ENCODE measurements at places on chromosomes 7 and 10.

- no peak for DNase-seq
These were observed 47.5 kb downstream of the CTBP2 start for GRCh38 chr10:125112697-125113494.

- no peak for DNase-seq
These were observed at the start of gene HOXA2 for GRCh38 chr7:27102581-27103442. TSS of gene HOXA2 (minus strand) at chr7:27102683. CDS start at chr7:27102500, 183 bp downstream.

DNA sequence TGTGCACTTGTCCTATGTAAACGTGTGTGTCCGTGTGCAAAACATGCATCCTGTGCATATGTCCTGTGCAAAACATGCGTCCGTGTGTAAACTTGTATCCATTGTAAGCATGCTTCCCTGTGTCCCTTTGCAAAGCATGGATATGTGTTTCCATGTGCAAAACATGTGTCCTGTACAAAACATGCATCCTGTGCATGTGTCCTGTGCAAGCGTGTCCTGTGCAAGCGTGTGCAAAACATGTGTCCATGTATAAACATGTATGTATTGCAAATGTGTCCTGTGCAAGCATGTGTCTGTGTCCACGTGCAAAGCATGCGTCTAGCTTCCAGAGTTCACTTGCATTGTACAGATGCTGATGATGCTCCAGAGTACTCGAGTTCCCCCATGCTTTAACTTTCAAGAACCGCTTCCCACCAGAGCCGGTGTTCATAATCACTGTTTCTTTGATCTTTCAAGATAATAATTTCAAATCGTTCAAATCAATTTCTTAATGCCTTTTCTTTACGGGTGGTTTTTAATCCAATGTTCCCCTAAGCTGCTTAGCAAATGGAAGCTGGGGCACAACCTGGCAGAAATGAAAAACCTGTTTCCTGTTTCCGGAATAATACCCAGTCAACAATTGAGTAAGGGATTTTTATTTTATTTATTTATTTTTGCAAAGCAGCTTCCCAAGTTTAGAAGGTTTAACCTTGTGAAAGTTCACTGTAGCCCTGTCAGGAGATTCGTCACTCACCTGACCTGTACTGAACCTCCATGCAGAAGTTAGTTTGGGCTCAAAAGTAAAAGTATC is 641 bp upstream of the ASB13 start:
- no peak for DNase-seq

DNA sequence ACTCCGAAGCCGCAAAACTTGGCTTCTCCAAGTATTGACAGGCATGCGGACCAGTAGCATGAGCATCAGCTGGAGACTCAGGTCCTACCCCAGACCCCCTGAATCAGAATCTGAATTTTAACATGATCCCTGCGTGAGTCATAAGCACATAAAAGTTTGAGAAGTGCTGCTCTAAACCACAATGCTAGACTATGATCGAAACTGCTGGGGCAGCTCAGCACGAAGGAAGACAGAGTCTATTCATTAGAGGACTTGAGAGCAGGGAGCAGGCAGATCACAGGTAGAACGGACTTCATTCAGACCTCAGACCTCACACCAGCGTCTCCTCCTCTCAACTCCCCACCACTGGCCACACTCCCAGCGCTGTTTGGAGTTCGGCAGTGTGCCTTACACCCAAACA is 16.9 kb downstream of the CAMK2G start:
- DNase-seq: peak; percentile 88

- DNase-seq: no peak
These were observed 49.9 kb upstream of the STEAP1B start for GRCh38 chr7:22549667-22550513.

DNA sequence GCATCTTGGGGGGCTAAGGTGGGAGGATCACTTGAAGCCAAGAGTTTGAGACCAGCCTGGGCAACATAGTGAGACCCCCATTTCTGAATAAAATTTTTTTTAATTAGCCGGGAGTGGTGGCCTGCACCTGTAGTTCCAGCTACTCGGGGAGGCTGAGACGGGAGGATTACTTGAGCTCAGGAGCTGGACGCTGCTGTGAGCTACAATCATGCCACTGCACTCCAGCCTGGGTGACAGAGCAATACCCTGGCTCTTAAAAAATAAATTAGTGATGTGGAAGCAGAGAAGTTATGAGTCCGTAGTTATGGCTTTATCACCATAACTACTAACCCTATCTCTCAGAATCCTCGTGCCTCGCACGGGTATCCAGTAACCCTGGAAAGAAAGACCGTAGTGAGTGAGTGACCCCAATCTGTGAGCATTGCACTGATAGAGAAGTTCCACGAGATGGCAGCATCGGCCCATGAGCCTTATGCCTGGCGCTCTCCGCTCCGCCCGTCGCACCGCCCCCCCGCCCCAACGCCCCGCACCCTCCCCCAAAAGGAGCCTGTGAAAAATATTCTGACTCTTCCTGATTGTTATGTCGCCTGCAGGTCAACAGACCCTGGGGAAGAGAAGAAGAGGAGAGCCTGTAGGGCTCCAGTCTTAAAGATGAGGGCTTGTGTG is 4.9 kb upstream of the SLC29A3 start:
- peak; percentile 81 for DNase-seq

DNA sequence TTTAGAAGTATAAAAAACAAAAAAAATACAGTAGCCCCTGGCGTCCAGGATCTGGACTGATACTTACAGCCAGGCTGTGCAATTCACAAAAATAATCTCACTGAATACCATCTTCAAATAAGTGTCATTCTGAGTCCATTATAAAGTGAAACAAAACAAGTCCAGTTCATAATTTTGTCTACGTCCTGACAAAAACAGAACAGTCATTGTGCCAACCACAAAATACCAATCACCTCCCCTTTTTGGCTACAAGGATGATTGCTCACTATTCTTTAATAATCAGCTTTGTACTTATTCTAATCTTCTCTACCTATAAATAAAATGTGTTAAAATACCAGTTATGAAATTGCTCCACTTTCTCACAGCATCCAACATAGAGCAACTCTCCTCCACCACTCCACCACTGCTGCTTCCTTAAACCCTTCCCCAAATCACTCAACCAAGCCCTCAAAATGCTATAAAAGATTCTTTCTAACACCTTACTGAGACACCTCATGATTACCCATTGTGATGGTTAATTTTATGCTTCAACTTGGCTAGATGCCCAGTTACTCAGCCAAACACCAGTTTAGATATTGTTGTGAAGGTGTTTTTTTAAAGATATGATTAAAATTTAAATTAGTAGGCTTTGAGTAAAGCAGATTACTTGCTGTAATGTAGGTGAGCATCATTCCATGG is 479.8 kb upstream of the SEMA3A start:
- DNase-seq: no peak

DNA sequence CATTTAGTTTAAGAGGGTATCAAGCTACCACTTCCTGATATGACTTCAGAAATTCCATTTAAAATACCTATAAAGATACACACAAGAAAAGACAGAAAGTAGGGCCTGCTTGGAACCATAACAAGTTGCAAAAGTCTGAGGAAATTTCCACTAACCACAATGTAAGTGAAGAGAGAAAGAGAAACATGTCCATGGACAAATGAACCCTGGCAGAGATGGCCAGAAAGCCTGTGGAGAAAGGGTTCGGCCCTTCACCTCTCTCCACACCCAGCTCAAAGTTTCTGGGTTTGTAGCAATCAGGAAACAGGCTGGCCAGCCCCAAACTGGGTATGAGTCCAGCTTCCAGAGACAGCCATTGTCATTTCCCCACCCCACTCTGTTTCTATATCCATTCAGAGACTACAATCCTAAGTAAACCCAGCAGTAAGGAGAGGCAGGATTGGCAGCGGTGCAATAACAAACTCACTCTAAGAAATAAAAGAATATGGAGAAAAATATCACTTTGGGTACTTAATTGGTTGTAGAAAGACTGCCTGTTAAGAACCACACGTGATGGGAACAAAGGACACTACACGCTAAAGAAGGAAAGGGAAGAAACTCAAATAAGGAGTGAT is 71.1 kb downstream of the STK17A start:
- DNase-seq: no peak

GRCh38 chr7:46713868-46714596 is 793.0 kb upstream of the IGFBP3 start:
- no peak for DNase-seq

GRCh38 chr10:112126901-112127300 is 56.7 kb downstream of the GPAM start:
- no peak for DNase-seq

DNA sequence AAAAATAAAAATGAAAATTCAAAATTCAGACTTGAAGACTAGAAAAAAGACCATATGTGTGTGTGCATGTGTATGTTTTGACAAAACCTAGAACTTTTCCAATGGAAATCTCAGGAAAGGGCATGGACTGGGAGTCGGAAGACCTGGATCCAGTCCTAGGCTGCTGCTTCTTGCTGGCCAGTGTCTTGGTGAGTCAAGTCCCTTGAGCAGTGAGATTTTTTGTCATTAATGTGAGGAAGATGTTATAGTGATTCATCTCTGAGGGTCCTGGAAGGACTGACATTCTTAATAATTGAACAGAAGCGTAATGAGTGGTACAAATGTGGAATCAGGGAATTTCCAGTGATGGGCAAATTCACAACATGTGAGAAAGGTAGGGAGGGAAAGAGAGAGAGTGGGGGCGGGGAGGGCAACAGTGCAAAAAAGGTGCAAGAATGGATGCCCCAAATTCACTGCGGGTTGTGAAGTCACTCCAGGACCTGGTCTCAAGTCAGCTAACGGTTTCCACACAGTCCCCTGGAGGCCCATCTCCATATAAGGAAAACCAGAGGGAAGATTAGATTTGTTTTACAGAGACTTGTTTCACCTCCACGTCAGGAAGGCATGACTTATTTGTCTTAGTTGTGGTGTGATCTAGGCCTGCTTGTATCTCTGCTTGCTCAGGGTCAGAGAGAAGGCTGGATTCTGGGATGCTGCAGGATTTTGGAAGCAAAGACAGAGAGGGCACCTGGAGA is 201.7 kb downstream of the BUB3 start:
- DNase-seq: no peak

- no peak for DNase-seq
These were observed 5.7 kb upstream of the PPP2R2D start for GRCh38 chr10:131895116-131895515.

- DNase-seq: peak; percentile 11
These were observed 223.0 kb downstream of the AHR start for GRCh38 chr7:17521437-17521836.

GRCh38 chr10:128751851-128752250 is 625.6 kb upstream of the MKI67 start:
- no peak for DNase-seq

DNA sequence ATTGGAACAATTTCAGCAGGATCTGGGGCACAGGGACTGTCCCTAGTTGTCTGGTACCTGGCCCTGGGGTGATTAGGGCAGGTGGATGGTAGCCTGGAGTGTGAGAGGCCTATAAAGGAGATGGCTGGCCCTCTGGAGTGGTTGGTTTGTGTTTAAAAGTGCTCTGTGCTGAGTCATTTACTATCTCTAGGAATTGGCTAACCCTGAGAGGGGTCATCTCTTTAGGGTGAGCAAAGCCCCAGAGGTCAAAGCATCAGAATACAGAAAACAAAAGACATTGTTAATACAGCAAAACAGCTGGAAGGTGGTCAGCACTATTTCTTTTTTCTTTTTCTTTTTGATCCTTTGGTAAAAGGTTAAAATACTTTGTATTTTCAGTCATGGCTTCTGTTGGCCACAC is 43.4 kb upstream of the BMPER start:
- DNase-seq: no peak

DNA sequence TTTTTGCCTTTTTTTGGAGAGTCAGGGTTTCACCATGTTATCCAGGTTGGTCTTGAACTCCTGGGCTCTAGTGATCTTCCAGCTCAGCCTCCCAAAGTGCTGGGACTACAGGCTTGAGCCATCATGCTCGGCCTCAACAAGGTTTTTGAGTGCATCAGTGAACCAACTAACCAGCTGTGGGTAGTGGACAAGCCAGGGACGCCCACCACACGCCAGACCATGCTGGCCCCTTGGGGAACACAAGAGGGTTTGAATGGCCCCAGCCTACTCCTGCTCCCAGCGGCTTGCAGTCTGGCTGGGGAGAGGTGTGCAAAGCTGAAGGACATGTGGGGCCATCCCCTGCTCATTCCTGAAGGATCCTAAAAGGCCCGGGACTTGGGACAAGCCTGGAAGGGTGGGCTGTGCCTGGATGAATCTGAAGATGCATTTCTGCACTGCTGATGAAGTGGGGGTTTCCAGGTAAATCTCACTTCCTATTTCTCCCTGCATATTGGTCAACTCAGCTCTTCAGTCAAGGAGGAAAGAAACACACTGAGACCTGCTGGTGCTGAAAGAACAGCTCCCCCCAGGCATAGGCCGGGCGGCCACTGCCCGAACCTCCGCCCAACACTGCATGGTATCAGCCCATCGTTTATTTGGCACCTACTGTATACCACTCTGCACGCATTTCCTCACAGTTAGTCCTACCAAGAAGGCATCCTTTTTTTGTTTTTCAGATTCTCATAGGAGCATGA is 6.9 kb downstream of the MMD2 start:
- peak; percentile 78 for DNase-seq

- DNase-seq: no peak
These were observed 231.2 kb downstream of the EXOC4 start for GRCh38 chr7:133484086-133484485.

GRCh38 chr10:75033399-75034130 is 77.9 kb upstream of the SAMD8 start:
- no peak for DNase-seq

- DNase-seq: no peak
These were observed 221.5 kb downstream of the SUGCT start for GRCh38 chr7:40356312-40356711.

DNA sequence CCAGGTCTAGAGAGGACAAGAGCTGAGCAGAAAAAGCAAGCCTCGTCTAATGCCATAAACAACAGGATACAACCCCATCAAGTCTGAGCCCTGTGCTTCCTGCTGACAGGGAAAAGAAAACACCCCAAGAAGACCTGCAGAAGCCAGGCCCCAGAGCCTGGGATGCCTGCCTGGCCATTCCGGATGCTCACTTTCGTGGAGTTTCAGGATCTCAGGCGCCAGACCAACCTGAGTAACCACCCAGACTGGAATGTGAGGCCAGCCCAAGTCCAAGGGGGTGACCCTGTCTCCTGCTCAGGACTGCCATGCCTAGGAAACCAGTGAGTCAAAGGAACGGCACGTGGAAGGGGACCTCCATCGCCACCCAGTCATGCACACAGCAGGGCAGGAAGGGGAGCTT is 74.3 kb downstream of the PLXNA4 start:
- no peak for DNase-seq

GRCh38 chr7:80135309-80136104 is 876 bp downstream of the GNAI1 start:
- DNase-seq: peak; percentile 24
